Osteocyte (in vitro differentiated cells): ENCODE measurements at places on chromosomes 6 and 20.

DNA sequence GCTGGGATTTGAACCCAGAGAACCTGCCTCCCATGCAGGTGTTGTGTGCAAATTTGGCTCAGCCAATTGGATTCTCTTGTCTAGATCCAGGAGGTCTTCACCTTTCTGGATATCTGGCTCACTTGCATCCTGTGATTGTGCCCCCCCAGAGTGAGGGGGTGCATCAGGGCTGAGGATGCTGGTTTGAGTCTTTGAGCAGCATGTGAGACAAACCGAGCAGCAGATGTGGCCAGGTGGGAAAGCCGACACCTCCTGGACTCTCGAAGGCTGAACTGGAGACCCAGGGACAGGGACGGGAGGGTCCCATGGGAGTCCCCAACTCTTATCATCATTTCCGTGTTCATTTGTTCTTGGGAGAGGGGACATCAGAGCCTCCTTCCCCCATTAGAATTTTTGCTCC lies 30.6 kb upstream of the SULF2 start:
- no peak for DNase-seq

- no peak for DNase-seq
Observed at GRCh38 chr6:126153661-126154060, 167.3 kb downstream of the TRMT11 start.

- DNase-seq = peak; percentile 56
Observed at GRCh38 chr20:58880994-58881752, 28.7 kb downstream of the GNAS start.

DNA sequence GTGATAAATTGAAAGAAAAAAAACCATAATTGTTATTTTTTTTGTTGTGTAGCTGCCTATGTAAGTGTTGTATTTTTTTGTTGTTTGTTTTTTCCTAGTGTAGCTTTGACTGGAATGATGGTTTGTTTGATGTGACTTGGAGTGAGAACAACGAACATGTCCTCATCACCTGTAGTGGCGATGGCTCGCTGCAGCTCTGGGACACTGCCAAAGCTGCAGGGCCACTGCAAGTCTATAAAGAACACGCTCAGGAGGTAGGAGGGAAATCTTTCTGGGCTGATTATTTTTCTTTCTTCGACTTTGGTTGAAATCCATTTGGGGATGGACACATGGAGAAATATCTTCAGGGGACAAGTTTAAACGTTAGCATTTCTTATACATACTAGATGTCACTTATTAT lies 3.8 kb downstream of the PEX7 start:
- DNase-seq = no peak

GRCh38 chr6:4883298-4883697 lies 107.1 kb downstream of the CDYL start:
- peak; percentile 63 for DNase-seq

DNA sequence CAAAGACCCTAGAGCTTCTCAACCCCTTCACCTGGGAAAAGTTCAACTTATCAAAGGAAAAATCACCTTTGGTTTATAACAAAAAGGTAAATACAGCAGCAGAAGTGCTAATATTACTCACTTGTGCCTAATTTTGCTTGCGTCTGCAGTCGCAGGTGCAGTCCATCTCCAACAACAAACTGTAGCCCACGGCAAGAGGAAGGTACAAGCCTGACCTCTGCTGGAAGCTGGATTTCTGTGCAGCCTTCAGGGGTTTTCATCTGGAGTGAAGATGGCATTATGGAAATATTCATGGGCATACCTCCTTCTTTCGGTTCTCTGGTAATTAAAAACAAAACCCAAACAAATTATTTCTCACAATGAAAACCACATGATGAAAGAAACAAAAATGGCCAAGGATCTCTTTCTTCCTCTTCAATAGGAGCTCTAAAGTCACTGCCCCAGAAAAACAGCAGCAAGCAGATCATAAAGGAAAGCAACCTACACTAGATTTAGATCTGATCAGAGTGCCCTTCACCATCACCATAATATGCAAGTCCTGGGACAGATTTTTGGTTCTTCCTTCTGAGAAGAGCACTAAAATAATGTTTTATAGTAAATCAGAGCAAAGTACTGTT lies 7.8 kb downstream of the UBE3D start:
- no peak for DNase-seq

DNA sequence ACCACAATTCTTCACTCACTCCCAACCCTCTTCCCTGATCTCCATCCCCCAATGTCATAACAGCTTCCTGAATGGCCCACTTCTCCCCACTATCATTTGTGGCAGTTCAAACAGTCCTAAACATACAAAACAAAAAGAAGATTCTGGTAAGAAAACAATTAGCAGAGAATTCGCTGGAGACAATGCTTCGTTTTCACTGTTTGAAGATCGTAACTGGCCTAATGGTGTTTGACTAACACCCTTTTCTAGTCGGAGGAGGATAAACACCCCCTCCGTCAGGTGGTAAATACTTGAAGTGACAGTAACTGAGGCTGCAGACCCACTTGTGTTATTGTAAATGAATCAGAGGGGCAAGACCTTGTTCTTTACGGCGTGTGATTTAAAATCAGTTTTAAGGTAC lies 3.8 kb downstream of the EYA2 start:
- DNase-seq = no peak

- no peak for DNase-seq
Observed at GRCh38 chr6:109315341-109316110, 66.7 kb downstream of the CD164 start.

DNA sequence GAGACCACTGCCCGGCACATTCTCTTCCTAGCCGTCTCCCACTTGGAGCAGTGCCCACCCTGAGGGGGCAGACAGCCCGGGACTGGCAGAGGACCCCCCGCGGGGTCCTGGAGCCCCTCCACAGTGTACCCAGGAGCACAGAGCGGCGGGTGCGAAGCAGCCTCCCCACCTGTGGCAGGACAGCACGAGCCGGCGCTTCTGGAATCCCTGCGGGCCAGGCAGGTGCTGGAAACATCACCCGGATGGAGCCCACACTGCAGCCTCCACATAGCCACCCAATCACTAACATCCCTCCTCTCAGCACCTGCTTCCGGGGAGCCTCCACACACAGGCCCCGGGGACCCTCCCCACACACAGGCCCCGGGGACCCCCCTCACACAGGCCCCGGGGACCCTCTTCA lies 18.7 kb downstream of the GATA5 start:
- no peak for DNase-seq

DNA sequence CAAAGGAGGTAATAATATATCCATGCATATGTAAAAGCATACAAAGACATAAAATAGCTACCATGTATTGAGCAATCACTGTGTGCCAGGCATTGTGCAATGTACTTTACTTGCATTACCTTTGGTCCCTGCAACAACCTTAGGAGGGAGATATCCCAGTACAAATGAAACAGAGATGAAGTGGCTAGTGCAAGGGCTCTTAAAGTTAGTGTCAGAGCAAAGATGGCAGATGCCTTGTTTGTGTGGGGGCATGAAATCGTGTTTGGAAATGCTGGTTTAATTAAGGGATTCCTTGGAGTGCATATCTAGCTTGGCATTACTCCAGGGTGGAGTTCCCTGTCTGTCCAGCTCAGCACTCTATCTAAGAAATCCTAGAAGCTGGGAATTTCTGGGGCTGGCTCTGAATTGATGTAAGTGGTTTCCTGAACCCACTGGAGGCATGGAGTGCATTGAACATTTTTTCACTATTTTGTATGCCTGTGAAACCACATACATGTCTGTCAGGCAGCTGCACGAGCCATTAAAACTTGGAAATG lies 9.8 kb downstream of the PAQR8 start:
- no peak for DNase-seq

DNA sequence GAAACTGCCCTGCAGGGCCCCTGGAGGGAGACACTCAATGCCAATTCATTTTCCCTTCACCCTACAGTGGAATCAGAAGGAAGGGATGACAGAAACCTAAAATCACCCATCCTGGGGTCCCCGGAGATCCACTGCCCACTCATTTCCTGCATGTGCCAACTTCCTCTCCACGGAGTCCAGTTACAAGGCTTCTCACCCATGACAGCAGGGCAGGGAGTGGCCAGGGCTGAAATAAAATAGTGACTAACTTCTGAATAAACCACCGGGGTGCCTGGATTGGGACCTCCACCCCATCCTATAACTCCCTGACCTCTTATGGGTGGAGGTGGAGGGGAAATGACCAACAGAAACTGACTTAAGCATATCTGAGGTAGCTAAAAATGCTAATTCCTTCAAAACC lies 362.3 kb downstream of the MAFB start:
- DNase-seq = no peak

GRCh38 chr20:32315891-32316290 lies 38.4 kb downstream of the KIF3B start:
- no peak for DNase-seq

DNA sequence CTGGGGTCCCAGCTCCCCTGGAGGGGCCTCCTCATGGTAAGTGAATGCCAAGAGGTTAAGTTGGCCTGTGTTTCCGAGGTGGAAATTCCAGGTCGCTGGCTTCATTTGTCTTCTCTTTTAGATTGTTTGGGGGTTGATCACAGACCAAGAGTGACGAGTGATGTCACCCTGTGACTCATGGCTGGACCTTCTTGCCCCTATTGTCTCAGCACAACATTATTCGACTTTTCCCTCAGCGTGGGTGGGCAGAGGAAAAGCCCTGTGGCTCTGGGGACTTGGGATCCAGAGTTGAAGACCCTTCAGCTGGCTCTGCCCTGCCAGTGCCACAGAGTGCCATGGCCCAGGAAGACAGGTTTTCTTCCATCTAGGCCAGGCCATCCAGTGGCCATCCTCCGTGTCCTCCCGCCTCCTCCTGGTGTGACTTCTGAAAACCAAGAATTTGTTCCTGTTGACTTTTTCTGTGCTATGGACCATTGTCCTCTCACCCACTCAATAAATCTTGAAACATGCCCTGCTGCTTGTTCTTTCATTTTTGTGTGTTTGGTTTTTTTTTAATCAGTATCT lies 15.4 kb upstream of the SNHG17 start:
- DNase-seq = no peak

- no peak for DNase-seq
Observed at GRCh38 chr6:80094017-80094416, 12.5 kb upstream of the BCKDHB start.

DNA sequence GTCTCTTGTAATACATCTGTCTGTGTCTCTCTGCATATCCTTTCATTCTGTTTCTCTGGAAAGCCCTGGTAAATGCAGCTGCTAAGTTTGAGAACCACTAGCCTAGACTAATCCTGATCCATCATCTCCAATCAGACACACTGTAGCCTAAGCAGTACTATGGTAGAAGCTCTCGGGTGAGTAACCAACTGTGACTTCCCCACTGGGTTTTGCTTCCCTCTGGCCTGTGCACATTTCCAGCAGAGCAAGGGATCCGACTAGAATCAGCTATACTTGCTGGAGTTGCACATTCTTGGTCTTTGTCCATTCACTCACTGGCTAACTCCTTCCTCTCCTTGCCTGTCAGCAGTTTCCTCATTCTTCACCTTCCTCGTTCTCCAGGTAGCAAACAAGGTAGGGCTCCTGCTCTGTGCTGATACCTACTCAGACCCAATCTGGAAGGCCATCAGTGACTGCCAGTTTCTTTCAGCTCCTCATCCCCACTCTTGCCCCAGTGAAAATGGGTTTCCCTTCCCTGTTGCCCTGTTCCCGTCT lies 184.2 kb downstream of the PLCB4 start:
- no peak for DNase-seq

- DNase-seq = no peak
Observed at GRCh38 chr6:123803504-123804013, at the start of gene NKAIN2. Gene NKAIN2, plus strand, starts transcription at chr6:123803865.

DNA sequence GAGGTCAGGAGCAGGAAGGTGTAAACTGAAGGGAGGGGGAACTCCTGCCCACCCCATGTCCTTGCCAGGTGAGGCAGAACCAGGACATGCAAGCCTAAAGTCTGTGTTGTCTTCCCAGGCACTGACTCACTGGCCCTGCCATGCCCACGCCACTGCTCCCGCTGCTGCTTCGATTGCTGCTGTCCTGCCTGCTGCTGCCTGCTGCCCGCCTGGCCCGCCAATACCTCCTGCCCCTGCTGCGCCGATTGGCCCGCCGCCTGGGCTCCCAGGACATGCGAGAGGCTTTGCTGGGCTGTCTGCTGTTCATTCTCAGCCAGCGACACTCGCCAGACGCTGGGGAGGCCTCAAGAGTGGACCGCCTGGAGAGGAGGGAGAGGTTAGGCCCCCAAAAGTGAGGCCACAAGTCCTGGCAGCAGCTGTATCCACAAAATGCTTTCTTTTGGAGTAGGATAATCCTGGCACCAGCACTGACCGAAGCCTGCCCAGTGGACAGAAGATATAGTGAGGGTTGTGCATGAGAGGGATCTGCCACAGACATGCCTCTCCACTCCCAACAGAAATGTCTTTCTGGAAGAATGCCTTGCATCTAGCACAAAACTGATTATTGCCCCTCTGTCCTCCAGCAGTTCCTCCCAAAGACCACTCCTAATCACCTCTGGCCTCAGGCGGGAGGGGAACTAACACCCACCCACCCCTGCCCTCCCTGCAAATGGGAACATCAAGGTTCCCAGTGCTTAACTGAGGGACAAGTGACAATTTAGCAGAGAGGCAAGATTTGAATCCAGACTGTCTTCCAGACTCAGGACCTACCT lies 812 bp downstream of the MYMX start:
- DNase-seq = no peak

DNA sequence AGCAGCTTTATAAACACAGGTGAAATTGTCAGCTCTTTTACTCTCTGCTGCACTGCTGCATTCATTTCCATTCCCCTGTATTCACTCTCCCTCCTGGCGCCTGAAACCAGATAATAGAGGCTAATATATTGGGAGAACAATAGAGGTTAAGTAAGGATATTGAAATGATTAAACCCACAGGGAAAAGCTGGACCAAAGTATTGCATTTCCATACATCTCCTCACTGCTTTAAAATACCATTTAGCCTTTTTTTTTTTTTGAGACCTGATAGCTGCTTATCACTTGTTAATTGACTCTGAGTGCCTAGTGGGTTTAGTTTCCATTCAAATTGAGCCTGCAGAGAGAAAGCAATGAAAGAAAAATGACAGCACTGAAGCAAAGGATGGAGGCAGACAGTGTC lies 540.5 kb upstream of the IMPG1 start:
- DNase-seq = no peak

GRCh38 chr6:163327921-163328320 lies 86.6 kb upstream of the QKI start:
- no peak for DNase-seq

GRCh38 chr6:2799936-2800527 lies 34.8 kb downstream of the WRNIP1 start:
- no peak for DNase-seq

DNA sequence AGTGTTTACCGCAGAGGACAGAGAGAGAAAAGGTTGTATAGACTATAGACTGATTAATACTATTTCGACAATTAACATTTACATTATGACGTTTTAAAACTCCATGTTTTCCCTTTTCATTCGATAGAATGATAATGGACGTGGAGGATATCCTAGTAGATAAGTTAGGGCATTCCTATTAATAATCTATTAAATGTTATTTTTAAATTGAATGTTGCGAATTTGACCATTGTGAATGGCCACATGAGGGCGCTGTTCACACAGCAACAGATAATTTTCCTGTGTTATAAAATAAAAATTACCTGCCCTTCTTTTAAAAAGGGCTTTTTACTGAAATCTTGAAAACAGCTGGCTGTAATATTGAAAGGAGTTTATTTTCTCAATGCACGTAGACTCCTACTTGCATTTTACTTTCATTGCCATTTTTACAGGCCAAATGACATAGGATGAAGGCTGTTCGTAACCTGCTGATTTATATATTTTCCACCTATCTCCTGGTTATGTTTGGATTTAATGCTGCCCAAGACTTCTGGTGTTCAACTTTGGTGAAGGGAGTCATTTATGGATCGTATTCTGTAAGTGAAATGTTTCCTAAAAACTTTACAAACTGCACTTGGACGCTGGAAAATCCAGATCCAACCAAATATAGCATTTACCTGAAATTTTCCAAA lies 3.3 kb downstream of the ADGRB3 start:
- no peak for DNase-seq
